ENCODE measurements at places on chromosomes 13 and 19.

GRCh38 chr19:33463199-33463598, 58.4 kb downstream of the PEPD start:
- peak; percentile 35 for DNase-seq

DNA sequence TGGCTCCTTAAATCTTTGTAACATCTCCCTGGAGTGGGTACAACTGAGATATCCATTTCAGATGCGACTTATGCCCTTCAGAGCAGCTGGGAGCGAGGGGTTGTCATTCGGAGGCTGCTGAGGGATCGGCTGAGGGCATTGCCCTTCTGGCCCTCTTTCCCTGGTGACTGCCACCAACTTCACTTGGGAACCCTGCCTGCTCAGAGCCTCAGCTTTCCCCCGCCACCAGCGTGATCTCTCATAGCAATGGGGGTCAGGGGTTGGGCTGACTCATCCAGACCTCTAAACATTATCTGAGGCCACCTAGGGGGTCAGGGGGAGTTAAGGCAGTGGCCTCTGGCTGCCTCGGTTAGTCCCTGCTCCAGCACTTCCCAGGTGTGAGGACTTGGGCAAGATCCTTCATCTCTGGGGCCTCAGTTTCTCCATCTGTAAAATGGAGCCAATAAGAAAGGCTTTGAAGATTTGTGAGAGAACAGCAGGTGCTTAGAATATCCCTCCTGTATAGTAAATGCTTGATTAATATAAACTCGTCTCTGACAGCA, 1.1 kb downstream of the PRX start:
- DNase-seq, result no peak

GRCh38 chr19:18736415-18737336, 53.2 kb downstream of the CRTC1 start:
- DNase-seq, result peak; percentile 11

DNA sequence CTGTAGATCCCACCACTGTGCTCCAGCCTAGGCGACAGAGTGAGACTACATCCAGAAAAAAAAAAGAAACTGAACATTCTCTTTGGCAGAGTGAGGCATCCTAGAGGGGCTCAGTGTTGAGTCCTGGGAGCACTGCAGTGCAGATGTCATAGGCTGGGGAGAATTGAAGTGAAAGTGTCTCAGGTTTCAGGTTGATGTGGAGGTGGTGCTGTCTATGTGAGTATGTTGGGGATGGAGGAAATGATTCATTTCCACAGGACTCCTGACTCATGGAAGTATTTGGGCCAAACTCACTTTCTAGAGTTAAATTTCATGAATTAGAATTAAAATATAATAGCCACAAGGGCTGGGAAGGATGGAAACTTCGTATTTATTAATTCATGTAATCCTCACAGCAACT, 134.4 kb upstream of the TSC22D1 start:
- DNase-seq, result no peak

DNA sequence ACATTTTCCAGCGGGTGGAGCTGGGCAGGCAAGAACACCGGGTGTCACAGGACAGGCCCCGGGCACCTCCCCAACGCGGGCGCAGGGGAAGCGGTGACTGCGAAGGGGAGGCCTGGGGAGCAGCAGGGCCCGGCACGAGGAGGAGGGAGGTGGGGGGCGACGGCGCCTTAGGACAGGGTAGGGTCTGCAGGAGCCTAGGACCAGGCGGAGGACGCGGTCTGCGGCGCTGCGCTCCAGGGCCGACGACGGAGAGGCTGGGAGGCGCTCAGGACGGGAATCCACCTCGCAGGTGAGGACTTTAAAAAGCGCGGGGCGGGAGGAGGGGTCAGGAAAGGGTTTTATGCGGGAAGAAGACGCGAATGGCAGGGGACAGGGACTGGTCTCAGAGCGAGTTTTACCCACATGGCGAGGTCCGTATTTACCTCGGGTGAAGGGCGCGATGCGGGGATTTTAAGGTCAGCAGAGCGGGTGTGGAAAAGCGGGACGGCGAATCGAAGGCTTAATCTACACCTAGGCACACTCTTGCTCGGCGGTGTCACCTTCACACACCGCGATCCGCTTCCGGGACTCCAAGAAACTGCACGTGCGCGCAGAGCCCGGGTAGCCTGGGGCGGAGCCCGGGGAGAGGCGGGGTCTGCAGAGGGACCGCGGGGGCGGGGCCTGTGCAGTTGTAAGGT, 13.5 kb downstream of the ERVV-2 start:
- no peak for DNase-seq

- no peak for DNase-seq
Observed at GRCh38 chr19:36719687-36720556, 32.5 kb downstream of the ZNF567 start.

DNA sequence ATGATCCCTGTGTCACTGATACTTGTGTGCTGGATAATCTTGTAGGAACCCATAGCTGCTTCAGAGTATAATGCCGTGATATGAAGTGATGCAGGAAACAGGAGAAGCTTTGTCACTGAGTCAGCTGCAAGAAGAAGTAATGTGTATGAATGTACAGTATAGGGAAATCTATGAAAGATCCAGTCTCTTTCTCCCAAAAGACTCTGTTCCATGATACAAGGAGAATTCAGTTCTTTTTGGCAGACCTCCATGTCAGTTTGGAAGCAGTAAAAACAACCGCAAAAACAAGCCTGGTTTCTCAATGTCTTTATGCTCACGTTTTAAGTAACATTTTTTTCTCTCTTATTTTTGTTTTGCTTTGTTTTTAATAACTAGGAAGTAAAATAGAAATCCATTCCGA, 33.9 kb downstream of the PCDH17 start:
- DNase-seq, result no peak

DNA sequence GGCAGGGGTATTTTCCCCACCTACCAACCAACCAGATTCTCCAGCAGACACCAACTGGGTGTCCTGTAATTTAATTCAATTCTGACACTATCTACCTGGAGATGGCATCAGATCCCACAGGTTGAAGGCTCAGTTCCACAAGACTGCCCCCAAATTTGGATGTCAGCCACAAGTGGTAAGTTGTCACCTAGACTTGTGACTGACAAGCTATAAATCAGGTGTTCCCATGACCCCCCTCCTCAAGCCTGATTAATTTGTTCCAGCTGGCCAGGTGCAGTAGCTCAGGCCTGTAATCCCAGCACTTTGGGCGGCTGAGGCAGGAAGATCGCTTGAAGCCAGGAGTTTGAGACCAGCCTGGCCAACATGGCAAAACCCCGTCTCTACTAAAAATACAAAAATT, 10.6 kb upstream of the HAUS5 start:
- no peak for DNase-seq

GRCh38 chr19:46513461-46514236, 18.0 kb upstream of the PNMA8B start:
- DNase-seq, result peak; percentile 76

DNA sequence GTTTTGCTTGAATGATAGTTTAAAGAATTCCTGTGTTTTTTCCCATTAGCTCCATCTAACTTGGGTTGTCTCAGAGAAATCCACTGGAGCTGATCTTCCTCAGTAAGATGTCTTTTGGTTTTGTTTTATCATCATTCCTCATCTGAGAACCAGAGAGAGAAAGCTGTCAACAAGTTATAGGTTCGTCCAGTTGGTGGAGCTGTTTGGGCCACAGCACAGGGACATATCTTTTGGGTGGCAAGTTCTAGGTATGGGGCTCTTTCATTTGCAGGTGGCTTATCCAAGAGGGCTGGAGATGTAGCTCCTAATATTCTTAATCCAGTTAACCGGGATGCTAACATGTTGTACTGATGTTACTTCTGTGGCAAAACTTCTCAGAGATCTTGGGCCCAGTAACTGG, 174.2 kb downstream of the KCNRG start:
- DNase-seq, result no peak

- no peak for DNase-seq
Observed at GRCh38 chr13:28145049-28145448, 6.7 kb downstream of the PAN3 start.

- DNase-seq, result no peak
Observed at GRCh38 chr19:15286688-15287365, 45.5 kb downstream of the BRD4 start.

DNA sequence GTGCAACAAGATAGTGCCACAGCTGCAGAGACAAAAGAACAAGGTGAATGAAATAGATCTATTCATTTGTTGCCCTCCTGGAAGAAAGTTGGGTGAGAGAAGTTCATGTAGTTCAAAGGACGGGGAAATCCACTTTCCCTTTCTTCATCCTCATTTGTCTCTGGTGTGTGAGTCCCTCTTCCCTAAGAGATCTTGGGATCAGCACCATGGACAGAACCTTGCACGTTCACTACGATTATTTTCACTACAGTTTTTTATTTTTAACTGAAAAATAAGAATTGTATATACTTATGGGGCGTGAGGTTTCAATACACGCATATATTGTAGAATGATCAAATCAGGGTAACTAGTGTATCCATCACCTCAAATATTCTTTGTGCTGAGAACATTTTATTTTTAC, 29.2 kb downstream of the NLRP5 start:
- DNase-seq, result no peak

DNA sequence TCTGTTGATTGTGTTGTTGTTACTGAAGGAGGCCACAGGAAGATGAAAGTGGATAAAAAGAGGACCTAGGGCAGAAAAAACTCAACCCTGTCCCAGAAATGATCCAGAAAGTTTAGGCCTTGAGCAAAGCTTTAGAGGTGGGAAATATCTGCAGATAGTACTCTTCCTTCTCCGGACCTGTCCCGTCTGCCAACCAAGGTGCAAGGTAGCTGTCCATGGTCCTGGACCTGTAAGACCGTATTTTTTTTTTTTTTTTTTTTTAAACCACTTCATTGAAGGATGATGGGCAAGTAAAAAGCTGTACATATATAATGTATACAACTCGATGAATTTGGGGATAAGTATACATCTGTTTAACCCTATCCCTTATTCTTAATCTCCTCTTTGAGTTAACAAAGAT, 225.9 kb downstream of the OLFM4 start:
- no peak for DNase-seq

- no peak for DNase-seq
Observed at GRCh38 chr13:38577048-38577447, 109.8 kb upstream of the FREM2 start.

- no peak for DNase-seq
Observed at GRCh38 chr19:3087769-3088168, 6.4 kb upstream of the GNA11 start.

DNA sequence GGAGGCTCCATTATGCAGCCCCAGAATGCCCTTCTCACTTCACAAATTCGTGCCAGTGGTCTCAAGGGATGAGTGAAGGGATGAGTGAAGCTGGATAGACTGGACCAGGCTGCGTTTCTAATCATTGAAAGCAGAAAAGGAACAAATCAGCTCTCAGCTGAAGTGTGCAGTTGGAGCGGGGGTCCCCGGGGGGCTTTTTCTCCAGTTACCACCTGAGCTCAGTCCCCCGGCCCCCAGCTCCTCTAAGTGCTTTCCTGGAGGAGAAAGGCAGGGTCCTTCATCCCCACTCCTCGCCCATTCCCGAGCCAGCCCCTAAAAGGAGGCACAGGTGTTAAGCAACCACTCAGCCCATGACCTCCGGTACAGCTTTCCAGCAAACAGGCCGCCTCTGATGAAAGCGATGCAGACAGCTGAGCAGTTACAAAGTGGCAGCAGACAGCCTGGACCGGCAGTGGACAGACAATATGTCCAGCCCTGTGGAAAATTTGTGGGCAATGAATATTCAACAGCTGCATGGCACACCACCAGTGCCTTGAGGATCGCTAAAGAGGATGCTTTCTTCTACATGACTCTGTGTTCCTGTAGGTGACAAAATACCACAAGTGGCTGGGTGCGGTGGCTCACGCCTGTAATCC, 110.7 kb upstream of the UBL3 start:
- DNase-seq, result no peak

- no peak for DNase-seq
Observed at GRCh38 chr13:113838711-113839201, 25.1 kb downstream of the GAS6 start.

GRCh38 chr19:50417111-50418081, 1.3 kb upstream of the SPIB start:
- no peak for DNase-seq

DNA sequence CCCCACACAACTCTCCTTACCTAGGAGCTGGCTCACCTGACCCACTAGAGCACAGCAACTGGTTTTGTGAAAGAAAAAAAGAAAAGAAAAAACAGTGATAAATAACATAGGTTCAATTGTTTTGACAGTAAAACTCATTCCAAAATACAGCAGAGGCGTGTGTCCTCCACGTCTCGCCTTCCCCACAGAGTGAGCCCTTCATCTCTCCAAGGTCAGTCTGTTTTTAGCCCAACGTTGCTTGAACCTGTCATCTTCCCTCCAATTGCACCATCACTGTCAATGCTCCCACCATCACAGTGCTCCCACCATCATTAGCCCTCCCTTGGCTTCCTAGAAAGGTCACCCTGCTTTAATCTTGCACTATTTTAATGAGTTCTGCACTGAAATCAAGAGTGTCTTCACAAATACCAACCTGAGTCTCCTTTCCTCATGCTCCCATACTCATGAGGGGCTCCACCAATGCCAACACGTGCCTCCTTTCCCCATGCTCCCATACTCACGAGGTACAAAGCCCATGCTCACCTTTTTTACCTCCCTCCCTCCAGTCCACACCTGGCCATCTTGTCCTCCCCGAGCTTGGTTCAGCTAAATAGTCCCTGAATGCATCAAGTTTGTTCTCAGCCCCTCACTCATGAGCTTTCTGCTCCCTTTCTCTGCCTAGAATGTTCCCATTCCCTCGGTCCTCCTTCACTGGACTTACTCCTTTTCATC, 103.7 kb downstream of the IRS2 start:
- DNase-seq, result no peak

DNA sequence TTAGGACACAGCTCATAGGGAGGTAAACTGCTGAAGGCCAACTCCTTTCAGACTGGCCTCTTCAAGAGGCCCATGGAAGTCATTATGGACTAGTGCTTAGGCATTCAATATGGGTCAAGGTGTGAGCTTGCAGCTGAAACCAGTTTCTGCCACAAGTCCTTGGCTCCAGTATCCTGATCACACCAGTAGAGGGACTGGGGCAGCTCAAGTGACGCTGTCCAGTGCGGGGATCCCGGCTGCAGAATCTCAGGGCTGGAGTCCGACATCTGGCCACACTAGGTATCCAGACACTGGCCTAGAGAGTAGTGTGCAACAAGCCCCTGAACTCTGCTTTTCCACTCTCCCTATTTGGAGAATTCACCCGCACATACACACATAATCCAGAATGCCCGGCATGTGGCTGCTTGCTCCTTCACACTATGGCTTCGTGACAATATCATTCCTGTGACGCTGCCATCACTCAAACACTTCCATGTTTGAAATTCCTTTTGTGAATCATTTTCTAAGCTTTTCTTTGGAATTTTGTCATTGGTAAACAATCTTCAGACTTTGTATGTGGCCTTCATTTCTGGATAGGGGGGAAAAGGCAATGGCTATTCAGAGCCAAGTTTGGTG, 425.1 kb downstream of the EFNB2 start:
- DNase-seq, result no peak

DNA sequence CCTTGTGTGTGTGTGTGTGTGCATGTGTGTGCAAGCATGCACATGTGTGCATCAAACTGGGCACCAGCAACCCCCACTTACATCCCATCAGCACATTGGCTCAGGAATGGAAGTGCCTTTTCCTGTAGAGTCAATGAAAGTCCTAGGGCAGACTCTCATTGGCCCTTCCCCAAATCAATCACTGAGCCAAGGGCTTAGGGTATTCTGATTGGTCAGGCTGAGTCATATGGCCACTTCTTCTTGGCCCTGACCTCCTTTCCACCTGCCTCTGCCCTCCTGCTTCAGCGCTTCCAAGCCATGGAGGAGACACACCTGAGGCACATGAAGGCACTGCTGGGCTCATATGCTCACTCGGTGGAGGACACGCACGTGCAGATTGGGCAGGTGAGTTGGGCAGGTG, 20.9 kb downstream of the FCHO1 start:
- DNase-seq, result no peak

- DNase-seq, result no peak
Observed at GRCh38 chr13:29679396-29680053, 84.0 kb upstream of the SLC7A1 start.

Measured in midbrain (tissue), 1 donor.